Activated effector memory CD4-positive, alpha-beta T cell treated with Interleukin-2 at 50 U/mL for 16 hours (primary cell): ENCODE measurements at places on chromosomes 12 and 14.

DNA sequence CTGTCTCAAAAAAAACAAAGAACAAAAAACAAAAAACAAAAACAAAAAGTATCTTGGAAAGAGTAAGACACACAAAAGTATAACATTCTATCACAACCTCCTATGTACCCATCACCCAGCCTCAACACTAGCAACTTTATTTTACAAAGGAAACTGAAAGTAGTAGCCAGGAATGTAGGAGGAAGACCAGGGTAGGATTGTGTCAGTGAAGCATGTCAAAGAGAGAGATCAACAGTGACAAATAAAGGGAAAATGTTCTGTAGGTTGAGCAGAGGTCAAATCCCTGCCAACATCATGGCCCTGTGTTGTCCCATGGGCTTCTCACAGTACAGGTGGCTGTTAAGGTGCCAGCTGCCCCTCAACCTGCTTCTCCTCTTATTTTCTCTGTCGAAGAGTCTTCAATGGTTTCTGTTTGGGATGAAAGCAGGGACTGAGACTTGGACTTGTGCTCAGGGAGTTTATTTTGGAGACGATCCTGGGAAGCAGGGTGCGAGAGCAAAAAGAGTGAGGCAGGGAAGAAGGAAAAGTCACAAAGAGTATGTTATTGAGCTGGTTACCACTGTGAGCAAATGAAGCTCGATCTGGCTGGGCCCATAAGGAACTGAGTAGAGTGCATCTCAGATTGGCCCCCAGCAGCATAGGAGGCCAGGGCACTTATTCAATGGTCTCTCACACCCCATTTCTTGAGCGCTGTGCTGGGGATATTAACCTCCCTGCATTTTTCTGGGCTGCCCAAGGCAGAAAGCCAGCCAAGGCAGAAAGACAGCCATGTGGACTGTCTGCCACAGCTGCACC lies 29.4 kb upstream of the CTDSP2 start:
- no peak for DNase-seq

DNA sequence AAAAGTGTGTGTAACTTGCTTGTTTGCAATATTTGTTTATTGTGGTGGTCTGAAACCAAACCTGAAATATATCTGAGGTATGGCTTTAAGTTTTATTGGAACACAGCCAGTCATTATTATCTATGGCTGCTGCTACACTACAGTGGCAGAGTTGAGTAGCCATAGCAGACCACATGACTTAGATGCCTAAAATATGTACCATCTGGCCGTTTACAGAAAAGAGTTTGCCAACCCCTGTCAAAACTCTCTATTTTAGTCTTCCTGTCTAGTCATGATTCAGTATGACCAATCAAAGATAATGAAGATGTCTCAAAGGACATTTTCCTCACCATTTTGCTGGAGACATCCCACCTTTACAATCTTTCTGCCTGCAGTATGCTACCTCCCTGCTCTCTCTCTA lies 242.3 kb downstream of the ANO6 start:
- no peak for DNase-seq

- DNase-seq, result no peak
These were observed 10.8 kb downstream of the KCNK10 start for GRCh38 chr14:88312257-88312656.

GRCh38 chr12:1622406-1622805 lies 6.6 kb upstream of the WNT5B start:
- DNase-seq, result no peak

DNA sequence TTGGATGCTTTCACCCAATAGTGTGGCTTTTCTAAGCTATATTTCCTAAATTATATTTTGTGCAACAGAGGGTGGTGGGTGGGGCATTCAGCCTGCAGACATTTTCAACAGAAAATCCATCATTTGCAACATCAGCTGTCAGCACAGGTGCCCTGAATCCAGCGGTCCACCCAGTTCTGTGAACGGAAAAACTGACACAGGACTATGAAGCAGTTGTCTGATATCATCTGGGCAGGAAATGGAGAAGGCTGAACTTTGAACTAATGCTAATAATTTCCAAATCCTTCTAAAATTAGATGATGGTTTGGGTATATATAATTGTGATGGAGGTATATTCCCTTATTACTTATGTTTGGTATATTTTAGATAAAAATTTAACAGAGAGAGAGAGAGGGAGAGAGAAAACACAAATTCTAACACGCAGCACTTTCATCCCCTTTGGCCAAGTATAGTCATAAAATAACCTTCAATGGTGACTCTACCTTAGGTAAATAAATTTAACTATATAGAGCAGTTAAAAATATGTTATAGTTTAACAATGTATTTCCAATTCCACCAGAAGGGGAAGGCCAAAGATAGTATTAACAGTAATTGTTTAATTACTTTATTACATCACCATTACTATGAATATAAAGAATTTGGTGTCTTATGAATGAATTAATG lies 58.3 kb upstream of the PTPRB start:
- DNase-seq, result no peak

GRCh38 chr14:41505491-41505890 lies 101.2 kb upstream of the LRFN5 start:
- no peak for DNase-seq

DNA sequence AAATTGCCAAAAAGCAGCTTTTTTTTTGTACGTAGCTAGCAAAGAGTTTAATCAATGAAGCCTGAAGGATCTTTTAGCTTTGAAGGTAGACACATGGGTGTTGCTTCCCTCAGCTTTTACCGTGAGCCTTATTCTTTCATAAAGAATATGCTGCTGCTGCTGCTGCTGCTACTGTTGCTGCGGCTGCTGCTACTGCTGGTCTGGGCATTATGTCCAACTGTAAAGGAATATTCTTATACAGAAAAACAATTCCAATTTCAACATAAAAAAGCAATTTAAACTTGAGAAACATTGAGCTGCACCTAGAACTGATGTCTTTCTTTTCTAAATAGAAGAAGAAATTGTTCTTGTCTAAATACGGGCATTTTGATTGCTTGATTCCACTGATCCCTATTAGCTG lies 38.9 kb upstream of the PPP1R12A start:
- DNase-seq, result no peak

DNA sequence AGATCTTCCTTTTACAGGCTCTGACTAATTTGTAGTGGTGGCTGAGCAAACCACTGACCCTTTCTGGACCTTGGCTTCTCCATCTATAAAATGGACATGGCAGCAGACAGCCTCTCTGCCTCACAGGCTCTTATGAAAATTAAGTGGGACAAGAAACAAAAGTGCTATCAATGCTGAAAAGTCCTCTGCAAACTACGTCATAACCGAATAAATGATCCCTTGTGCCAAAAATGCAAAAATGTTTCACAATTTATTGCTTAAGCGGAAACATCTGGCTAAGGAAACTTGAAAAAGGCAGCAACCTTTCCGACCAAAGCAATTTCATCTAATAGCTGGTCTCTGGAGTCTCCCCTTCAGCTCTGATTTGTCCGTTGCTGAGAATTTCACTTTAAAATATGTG lies 108.5 kb upstream of the PLXNC1 start:
- no peak for DNase-seq

DNA sequence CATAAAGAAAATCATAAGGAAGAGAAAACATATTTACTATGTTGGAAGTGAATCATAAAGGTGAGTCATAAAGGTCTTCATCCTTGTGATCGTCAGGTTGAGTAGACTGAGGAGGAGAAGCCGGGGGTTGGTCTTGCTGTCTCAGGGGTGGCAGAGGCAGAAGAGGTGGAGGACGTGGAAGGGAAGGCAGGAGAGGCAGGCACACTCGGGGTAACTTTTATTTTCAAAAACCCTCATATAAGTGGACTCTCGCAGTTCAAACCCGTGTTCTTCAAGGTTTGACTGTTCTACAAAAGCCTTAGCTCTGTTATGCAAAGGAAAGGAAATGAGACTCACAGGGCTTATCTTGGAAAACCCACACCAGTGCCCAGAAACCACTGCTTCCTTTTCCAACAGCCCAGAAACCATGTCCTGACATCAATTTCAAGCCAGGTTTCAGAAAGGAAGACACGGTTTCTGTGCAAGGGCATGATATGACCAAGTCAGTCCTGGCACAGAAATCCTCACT lies 14.0 kb downstream of the SMCO2 start:
- no peak for DNase-seq

- DNase-seq, result no peak
These were observed 49.6 kb downstream of the GRIP1 start for GRCh38 chr12:66629138-66629870.

- no peak for DNase-seq
These were observed 18.3 kb upstream of the VASH1 start for GRCh38 chr14:76742966-76743365.

- DNase-seq, result no peak
These were observed 149.5 kb downstream of the ETV6 start for GRCh38 chr12:11798856-11799501.
